GM12891 (cell line): ENCODE measurements at places on chromosomes 16 and 17.

DNA sequence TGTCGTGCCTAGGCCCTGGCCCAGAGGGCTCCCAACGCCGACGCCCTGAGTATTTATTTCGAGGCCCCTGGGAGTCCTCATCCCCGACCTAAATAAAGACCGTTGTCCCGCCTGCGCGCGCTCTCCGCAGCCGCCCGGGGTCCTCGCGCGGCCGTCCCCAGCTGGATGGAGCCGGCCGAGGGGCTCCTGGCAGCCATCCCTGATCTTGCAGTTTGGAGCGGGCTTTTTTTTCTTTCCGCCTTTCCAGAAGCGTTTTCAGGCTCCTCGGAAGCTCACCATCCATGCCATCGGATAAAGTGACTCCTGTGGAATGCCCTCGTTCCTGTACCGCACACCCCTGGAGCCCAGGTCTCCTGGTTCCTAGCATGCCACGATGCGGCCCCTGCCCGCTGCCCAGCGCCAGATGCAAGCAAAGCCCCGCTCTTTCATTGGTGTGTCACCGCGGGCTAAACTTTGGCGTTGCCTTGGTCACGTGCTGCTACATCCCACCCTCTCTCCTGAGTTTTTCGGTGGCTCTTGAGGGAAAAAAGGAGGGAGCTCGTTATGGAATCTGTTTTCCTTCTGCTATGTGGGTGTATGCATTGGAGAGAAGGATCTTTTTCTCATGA lies 716 bp downstream of the TMEM94 start:
- no peak for DNase-seq

- DNase-seq = no peak
These were observed 220.8 kb downstream of the RPTOR start for GRCh38 chr17:80765241-80765961.

DNA sequence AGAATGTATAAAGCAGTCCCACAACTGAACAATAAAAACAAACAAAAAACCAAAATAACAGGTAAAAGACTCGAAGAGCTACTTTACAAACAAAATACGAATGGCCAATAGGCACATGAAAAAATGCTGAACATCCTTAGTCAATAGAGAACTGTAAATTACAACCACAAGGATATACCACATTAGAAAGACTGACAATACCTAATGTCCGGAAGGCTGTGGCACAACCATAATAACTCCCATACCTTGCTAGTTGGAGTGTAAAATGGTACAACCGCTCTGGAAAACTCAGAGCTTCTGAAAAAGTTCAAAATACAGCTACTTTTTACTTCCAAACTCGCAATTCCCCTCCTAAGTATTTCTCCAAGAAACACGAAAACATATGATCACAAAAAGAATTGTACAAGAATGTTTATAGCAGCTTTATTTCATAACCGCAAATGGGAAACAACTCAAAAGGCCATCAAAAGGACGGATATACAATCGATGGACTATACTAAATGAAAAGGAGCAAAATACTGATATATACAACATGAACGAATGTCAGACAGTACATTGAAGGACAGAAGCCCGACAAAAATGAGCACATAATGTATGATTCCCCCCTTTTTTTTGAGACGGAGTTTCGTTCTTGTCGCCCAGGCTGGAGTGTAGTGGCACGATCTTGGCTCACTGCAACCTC lies 2.3 kb downstream of the TP53 start:
- no peak for DNase-seq

GRCh38 chr16:31118223-31119155 lies 1.0 kb downstream of the KAT8 start:
- no peak for DNase-seq

GRCh38 chr16:89999831-90000574 lies 19.3 kb downstream of the DBNDD1 start:
- no peak for DNase-seq

DNA sequence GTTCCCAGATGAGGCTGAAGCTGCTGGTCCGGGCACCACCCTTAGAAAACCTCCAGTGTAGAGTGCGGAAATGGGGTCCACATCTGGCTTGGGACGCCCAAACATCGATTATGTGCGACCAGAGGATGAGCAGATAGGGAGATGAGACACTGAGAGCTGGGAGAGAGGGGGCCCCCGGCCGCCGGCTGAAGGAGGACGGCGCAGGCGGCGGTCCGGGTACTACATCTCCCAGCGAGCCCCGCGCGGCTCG lies 182 bp upstream of the SPECC1 start:
- no peak for DNase-seq

GRCh38 chr16:84614968-84615813 lies 2.7 kb downstream of the COTL1 start:
- no peak for DNase-seq

DNA sequence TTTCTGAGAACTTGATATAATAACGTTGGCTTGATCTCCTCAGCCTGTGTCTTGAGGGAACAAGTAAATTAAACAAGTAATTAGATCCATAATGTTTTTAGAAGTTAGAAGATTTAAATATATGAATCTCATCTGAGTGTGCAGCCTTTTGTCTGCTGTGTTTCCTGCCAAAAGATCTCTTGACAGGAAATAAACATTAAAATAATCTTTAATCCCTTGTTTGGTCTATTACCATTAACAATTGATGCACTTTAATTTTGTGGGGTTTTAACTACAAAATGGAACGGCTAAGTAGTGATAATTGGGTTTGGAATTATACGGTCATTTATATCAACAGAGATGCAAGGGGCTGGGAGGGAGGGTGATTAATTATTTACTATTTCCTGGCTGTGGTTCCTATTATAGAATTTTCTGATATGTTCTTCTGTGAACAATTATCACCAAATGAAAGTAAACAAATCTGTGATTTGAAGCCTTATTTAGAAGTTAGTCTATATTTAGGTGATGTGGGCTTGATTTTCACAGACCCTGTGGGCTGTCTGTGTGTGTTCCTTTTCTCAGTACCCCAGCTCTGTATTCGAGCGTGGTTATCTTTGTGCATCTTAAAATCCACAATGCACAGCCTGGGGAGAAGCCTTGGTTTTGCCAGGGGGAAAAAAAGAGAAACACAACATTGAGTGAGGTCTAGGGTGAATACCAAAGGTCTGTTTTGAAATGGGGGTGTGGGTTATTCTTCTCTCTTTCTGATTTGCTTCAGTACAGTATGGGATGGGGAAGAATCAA lies 556.1 kb downstream of the WWOX start:
- no peak for DNase-seq

DNA sequence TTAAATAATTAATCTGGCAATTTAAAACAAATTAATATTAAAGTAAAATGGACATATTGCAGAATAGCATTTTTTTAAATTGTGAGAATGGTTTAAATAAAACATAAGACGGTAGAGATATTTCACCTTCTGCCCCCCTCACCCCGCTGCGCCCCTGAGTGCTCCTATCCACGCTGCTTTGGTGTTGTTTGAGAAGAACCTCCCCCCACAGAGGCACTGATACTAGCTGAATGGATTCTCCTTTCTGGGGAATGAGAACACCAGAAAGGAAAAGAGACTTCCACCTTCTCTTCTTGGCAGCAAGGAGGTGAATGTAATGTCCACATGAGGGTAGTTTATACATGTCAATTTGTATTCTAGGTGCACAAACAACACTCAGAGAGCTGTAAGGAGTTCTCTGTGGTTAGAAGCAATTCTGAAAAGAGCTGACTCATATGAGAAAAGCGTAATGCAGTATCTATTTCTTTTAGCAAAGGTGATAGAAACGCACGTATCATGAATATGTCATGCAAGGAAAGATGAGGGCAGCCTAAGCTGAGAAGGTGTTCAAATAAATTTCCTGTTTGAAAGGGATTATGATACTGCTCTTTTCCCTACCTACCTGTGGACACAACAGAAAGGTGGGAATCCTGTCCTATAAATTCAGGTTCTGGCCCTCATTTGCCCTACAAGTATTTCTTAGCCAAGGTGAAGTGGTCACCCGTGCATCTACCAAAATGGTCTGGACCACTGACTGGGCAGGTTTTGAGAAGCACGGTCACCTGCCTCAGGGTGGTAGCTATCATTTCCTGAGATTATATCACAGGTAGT lies 126.9 kb downstream of the PARN start:
- DNase-seq = no peak

GRCh38 chr17:4241535-4241934 lies 22.2 kb downstream of the ANKFY1 start:
- no peak for DNase-seq

DNA sequence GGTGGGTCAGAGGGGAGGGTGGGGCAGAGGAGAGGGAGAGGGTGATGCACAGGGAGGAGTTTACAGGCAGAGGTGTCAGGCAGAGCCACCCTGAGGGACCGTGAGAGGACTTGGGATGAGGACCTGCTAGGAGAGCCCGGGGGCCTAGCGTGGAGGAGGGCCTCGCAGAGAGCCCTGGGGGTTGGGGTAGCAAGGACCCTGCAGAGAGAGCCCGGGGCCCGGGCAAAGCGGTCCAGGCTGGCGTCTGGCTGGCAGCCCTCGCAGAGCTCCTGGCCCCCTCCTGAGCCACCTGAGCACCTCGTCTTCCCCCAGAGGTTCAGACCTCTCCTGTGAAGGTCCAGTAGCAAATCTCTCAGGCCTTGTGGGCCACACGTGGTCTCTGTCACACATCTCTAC lies 42.0 kb upstream of the ZNF469 start:
- no peak for DNase-seq

- DNase-seq = no peak
These were observed 10.9 kb upstream of the TAC4 start for GRCh38 chr17:49858796-49859195.

GRCh38 chr17:72710834-72711233 lies 381.7 kb downstream of the SLC39A11 start:
- DNase-seq = no peak

DNA sequence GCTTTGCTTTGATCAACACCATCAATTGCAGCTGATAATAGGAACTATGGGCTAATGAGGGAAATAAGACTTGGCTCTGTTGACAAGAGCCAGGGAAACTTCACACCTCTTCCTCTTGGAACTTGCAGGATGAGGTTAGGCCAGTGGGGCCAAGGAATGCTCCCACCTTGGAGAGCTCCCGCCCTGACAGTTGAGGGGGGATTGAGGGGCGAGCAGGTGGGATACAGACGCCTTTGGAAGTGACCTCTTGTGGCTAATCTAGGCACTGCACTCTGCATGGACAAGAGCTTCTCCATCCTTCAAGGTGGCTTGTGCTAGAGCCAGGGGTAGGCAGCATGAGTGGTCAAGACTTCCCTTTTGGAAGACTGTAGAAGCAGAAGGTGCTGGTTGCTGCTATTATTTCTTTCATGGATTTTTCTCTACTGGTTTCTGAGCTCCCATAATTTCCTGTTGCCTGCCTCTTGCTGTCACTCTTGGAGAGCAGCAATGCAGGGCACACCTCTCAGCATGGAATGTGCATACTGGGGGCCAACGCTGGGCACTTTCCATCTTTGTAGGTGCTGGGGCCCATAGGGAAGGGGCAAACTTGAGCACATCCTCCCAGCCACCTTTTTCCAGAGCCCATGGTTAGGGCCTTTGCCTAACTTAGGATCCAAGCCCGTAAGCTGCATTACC lies 2.3 kb upstream of the PHF12 start:
- DNase-seq = no peak

DNA sequence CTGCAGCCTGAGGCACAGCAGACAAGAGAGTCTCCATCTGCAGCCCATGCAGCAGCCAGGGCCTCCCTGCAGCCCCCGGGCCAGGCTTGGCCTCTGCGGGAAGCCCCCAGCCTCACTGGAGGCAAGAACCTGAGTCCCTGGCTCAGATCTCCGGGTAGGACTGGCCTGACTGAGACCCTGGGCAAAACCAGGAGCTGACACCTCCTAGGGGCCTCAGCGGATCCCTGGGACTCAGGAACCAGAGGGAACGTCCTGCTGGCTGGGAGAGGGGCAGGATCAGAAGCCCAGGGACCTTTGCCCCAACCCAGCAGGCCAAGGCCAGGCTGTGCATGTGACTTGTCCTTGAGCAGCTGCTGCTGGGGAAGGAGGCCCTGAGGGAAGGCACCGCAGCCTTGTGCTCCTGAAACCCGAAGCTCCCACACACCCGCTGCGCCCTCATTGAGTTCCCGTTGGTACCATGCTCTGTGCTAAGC lies 1.7 kb upstream of the PRSS21 start:
- no peak for DNase-seq

DNA sequence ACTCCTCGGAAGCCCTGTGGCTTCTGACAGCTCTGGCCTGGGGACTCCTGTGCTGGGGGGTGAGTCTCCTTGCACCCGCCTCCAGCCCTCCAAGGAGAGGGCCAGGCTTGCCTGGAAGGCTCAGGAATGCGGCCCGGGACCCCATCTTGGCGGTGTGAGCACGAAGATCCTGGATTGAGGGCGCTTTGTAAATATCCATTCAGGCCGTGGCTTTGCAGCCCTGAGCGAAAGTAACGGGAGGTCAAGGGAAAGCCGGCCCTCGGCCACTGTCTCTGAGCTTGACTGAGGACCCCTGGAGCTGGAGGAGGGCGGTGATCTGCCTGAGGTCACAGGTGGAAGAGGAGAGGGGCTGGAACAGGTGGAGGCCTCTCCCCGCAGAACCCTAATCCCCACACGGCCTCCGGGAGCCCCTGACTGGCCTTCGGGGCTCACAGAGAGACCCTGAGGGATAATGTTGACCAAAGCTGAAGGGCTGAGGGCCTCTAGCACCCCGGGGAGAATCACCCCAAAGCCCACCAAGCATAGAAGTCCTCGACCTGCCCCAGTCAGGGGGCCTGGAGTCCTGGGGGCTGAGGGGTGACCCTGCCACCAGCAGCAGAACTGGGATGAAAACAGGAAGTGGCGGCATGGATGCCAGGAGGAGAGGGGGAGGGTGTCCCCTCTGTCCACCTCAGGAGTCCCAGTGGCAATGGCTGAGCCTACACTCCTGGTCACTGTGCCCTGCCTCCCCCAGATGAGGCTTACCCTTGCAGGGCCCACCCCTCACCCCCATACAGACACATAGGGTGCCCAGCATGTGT lies 8.3 kb upstream of the RASD1 start:
- DNase-seq = no peak

DNA sequence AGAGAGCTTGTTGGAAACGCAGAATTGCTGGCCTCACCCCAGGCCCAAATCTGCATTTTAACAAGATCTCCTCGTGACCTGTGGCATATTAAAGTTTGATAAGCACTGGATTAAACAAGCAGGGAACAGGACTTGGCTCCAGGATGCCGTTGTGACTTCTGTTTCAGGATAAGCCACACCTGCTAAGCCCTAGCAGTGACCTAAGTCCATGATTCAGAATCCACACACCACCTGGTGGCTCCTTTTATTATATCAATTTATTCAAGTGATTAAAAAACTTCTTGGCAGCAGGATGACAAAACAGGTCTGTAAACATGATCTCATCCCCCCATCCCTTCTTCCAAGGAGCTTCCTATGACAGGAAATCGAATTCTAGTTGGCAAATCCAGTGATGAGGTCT lies 9.1 kb downstream of the NAGPA start:
- DNase-seq = no peak
